ENCODE measurements at places on chromosomes 2 and 18.
A peak's percentile ranks its signal among the peaks of the same experiment; 100 is the strongest.

DNA sequence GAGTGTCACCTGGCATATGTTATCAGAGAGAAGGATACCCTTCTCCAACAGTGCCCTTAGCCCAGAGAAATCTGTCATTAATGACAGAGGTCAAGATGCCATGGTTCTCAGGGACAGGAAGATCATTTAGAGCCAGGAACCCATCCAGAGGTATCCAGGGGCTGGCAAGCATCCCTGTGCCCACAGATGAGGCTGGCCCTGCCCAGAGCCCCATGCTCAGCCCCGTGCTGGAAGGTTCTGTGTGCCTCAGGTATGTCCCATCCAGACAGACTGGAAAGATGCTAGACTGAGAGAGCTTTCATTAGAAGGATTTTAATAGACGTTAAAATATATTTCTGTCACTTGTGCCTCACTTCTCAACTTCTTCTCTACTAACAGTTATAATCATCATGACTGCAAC is 8.2 kb upstream of the TUBB6 start:
- no peak for DNase-seq

GRCh38 chr2:70947556-70948184 is 12.0 kb downstream of the ATP6V1B1 start:
- no peak for DNase-seq

- no peak for DNase-seq
These were observed 50.0 kb downstream of the PUM2 start for GRCh38 chr2:20300656-20301055.

- peak; percentile 7 for DNase-seq
These were observed 12.0 kb upstream of the TFPI start for GRCh38 chr2:187566266-187566665.

DNA sequence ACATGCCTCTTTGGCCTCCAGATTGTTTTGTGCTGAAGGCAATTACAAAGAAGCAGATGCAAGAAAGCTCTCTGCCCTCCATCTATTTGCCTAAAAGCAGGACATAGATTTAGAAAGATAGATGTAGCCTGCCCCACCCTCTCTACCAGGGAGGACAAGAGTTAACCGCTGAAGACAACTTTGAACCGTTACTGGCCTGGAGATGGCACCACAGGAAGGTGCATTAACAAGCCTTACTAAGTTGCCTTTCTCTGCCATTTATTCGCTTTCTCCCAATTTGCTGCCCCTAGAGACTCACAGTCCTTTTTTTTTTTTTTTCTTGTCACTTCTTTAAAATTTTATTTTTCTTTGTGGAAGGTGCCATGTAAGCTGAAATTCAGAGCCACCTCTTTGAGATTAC is 28.8 kb upstream of the RMDN2 start:
- DNase-seq = no peak

DNA sequence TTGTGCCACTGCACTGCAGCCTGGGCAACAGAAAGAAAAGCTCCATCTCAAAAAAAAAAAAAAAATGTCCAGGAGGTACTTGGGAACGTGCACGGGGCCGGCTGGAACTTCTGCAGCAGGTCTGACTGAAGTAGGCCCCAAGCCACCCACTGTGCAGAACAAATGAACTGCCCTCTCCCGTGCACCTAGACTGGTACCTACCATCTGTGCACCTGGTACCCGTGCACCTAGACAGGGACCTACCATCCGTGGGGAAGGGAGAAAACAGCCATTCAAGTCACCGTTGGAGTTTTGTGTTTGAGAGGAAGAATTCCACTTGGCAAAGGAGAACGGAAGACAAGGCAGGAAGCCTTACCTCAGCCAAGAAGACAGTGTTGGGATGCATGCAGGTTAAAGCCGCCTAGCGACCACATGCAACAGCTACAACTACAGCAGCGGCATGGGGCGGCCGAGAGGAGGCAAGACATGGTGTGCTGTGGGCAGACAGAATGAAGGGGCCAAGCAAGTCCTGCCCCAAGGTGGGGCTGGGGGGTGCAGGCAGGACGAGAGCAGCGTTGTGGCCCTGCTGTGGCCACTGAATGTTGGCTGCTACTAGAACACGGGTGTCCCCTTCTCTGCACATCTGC is 16.1 kb downstream of the ST3GAL5 start:
- DNase-seq = no peak

GRCh38 chr2:214569419-214570035 is 158.7 kb downstream of the VWC2L start:
- DNase-seq = no peak

DNA sequence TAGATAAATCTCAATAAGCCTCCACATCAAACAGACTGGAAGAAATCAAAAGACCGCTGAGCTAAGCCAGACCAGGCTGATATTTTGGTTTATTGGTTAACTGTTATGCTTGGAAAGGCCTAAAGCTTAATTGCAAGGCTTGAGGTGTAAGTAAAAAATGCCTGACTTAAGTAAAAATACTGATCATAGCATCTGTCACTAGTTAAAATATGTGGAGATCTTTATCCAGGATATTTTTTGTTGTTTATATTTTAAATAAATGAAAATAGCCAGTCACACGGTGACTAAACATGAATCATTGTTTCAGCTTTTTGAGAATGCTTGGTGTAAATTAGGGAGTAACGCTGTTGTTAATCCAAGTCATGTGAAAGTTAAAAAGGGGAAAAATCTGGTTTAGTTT is 127.9 kb downstream of the THADA start:
- no peak for DNase-seq

DNA sequence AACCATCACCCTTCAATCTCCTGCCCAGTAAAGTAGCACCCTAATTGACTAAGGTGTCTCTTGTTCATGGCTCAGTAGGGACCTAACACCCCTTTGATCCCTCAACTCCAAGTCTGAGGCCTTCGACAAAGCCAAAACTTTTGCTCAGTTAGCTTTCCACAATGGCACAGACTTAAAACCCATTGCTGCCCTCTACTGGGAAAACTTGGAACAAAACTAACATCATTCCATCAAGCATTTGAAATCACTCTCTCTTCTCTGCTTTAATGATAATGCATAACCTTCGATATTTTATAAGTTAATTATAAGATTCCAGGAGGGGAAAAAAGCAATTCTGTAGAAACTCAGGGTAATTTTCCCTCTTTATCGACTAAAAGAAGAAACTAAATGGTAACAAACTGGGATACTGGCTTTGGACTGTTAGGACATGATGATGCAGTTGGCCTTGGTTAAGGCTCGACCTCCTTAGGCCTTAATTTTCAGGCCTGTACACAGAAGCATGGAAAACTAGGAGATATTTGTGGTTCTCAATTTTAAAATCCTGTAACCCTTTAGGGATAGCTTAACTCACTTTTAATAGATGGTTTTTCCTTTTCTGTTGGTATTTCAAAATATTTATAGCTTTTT is 127.8 kb downstream of the STK39 start:
- peak; percentile 40 for DNase-seq

DNA sequence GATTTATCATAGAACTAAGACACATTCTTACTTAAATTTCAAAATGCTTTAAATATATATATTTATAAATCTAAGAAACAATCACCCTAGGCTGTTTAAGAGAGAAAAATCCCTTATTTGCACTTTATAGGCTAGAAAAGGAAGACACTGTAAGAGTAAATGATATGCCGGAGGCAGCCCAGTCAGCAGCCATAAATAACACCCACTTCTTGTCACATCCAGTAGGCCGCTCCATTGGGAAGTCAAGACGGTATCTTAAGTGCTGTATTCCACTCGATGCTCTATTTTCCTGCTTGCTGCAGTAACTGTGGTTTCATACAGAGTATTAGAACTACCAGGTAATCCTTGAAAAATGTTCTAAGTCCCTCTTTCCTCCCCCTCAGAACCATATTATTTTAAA is 57.9 kb downstream of the ABCA12 start:
- DNase-seq = no peak
